ENCODE measurements at places on chromosomes 6 and 20.

- DNase-seq = no peak
Observed at GRCh38 chr6:24668997-24669361, 2.1 kb downstream of the ACOT13 start.

- DNase-seq = no peak
Observed at GRCh38 chr6:37435373-37435772, 2.4 kb downstream of the CMTR1 start.

DNA sequence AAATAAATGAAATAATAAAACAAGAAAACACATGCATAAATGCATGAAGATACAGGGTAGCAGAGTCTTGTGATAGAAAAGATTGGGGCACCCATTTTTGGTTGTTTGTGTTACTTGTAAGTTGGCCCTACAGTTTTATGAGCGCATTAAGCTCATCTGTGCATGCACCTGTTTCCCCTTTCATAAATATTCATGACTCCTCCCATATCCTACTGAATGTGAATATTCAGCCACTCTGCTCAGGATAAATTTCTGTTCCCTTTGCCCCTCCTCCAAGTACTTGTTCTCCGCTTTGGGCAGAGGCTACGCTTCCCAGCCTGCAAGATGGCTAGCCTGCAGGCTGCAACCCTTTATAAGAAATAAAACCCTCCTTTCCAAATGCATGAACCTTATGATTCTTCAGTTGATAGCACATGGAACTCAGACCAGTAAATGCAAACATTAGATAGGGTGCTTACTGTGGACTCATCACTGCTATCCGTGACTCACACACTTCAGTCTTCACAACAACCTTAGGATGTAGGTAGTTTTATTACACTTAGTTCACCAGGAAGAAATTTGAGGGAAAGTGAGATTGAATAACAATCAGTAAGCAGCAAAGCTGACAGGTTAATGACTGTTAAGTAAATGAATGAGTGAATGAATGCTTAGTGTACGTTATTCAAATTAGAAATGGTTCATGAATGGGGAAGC lies 15.0 kb downstream of the ALDH8A1 start:
- DNase-seq = no peak

- no peak for DNase-seq
Observed at GRCh38 chr6:138523347-138524210, 24.3 kb upstream of the NHSL1 start.

- peak; percentile 26 for DNase-seq
Observed at GRCh38 chr6:28758046-28758817, 165.6 kb downstream of the TRIM27 start.

GRCh38 chr20:32762754-32763201 lies 593 bp downstream of the DNMT3B start:
- DNase-seq = peak; percentile 32

DNA sequence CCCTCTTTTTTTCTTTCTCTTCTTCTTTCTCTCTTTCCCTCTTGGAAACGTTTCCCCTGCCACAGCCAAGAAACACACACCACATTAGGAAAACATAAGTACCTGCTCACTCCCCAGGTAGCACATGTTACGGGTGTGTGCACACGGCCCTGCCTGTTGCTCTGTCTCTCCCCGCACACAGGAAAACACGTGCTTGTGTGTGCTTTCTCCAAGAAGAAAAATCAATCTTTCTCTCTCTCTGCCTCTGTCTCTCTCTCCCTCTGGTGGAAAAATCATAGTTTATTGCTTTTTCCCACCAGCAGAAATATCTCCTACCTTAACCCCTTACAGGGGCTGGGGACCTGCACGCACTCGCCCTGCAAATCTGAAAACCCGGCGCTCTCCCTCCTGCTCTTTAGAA lies 102.3 kb downstream of the EDN3 start:
- peak; percentile 5 for DNase-seq

GRCh38 chr6:134537146-134537555 lies 219.2 kb upstream of the SGK1 start:
- no peak for DNase-seq

- DNase-seq = no peak
Observed at GRCh38 chr6:41713650-41714291, 21.6 kb downstream of the TFEB start.

DNA sequence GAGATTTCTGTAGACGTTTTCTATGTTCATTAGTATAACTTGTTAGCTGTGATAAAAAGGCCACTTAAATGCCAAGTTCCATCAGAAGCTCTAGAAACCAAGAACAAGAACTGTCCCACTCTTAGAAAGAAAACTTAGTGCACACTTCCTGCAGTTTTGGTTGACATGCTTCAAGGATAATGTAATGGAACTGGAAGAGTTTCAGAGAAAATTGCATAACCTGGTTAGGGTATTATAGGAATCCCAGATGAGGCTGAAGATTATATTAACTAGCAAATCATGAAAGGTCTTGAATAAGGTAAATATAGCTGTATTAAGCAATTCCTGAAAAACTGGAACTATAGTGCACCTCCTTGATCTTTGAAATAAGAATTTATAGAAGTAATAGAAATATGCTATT lies 1.8 kb upstream of the PHACTR2 start:
- DNase-seq = no peak

DNA sequence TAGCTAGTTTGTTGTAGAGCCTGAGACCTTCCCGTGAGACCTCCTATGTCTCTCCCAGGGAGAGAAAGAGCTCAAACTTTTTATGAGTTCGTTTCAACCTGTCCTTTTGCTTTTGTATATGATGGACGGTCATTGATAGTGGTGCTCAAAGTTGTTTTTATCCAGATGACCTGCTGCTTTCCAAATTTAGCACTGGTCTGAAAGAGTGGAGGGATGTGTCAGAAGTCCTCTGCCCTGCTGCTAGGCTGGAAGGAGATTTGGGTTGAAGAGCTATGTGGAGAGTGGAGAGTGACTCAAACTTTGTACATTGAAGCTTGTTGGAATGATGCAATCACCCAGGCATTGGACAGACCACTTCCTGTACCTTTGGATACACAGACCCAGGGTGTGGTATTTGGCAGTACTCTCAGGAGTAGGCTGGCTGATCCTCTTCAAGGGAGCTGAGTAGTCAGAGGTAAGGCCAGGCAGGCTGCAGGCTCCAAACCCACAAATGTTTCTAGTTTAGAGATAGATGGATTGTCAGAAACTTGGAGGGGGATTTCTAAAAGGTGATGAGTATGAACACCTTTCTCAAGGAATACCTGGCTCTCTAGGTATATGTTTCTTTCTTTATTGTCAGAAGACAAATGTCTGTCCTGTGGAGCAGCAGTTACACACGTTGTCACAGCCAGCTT lies 49.4 kb upstream of the RREB1 start:
- DNase-seq = peak; percentile 14

GRCh38 chr20:24746351-24746685 lies 202.8 kb upstream of the CST7 start:
- DNase-seq = no peak

- no peak for DNase-seq
Observed at GRCh38 chr6:89313006-89313405, 2.1 kb downstream of the GABRR2 start.

GRCh38 chr6:37077905-37078296 lies 72.4 kb downstream of the FGD2 start:
- DNase-seq = no peak

DNA sequence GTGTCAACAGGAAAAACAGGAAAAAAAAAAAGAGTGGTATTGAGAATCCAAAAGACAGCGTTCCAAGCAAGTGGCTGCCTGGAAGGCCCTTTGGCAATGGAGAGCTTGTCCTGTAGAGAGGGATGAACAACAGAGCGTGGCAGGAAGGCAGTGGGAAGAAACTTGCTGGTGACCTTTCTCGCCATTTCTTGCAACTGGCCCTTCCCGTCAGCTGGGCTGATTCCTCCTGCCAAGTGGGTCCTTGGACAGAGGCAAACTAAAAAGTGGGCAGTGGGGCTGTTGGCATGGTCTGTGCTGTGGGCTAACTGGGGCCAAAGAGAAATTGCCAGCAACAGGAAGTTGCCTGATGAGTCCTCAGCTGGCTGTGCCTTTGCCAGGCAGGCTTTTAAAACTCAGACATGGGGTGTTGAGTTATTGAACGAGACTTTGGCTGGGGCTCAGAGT lies 43.9 kb upstream of the CLDN20 start:
- DNase-seq = no peak

DNA sequence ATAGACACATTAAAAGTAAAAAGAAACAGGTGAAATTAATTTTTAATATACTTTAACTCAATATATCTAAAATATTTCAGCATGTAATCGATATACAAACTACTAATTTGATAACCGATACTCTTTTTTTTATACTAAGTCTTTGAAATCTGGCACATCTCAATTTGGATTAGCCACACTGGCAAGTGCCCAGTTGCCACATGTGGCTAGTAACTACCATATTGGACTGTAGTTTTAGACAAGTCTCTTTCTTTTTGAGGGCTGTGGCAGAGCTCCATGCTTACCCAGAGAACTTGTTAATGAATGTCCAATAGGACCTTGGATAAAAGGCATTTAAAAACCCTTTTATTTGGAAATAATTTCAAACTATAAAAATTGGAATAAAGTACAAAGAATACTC lies 17.8 kb downstream of the TULP4 start:
- no peak for DNase-seq

- no peak for DNase-seq
Observed at GRCh38 chr6:144053601-144054000, 41.8 kb downstream of the SF3B5 start.

DNA sequence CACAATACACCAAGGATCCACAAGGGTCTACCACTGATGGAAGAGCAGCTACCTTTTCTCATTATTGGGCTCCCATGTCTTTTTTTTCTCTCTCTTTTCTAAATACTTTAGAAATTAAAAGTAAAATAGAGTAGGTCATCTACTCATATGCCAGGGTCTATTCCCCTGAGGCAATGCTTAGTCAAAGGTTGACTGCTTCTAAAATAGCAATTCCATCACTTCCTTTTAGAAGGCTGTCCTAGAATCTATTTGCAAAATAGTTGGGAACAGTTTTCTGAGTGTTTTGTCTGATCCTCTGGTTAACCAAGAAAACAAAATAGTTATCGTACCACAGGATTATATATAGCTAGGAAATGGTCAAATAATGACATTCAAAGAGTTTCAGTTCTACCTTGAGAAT lies 174.1 kb downstream of the COL21A1 start:
- no peak for DNase-seq

GRCh38 chr20:1822564-1823449 lies 72.4 kb upstream of the SIRPA start:
- DNase-seq = no peak
